Stimulated activated naive B cell treated with anti-CD40 and anti-IgM and Interleukin-4, amounts not matched to agents 10 μg/mL and 1 μg/mL and 100 μg/mL, for 72 hours (primary cell): ENCODE measurements at places on chromosomes 1 and 21.

DNA sequence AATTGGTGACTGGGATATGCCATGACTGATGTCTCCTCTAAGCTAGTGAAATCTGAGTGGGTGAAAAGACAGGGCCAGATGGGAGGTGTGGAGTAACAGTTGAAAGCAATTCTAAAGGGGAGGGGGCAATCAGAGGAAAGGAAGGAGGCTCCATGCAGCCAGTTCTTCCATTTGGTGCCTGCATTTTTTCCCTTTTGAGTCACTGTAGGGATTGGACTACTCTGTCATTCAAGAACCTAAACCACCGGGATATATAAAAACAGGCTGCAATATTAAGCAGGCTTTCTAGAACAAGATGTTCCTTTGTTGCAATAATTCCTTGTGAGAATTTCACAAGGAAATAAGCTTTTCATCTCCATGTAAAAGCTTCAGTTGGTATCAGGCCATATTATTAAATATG lies 18.3 kb downstream of the CLIC6 start:
- no peak for DNase-seq

DNA sequence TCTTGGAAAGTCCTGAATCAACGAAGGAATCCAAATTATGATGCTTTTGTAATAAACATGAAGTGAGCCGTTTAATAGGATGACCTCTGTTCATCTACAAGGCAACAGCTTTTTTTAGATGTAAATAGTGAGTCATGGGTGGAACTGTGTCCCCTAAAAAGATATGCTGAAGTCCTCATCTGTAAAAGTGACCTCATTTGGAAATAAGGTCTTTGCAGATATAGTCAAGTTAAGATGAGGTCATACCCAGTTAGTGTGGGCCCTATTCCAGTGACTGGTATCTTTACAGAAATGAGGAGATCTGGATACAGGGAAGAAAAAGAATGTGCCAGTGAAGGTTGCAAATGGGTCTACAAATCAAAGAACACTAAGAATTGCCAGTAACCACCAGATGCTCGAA lies 1287.3 kb upstream of the ADGRL4 start:
- no peak for DNase-seq

GRCh38 chr1:29676496-29676895 lies 440.2 kb downstream of the PTPRU start:
- no peak for DNase-seq

DNA sequence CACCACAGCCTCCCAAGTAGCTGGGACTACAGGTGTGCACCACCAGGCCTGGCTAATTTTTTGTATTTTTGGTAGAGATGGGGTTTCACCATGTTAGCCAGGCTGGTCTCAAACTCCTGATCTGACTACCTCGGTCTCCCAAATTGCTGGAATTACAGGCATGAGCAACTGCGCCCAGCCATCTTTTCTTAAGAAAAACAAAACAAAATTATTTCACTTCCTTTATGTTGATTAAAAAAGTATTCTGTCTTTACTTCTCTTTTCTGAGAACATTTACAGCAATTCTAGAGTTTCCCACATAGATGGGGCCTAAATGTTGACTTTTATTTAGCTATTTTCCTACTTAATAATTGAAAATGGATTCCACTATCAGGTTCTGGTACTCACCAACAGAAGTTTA lies 17.3 kb upstream of the TMEM183A start:
- no peak for DNase-seq

DNA sequence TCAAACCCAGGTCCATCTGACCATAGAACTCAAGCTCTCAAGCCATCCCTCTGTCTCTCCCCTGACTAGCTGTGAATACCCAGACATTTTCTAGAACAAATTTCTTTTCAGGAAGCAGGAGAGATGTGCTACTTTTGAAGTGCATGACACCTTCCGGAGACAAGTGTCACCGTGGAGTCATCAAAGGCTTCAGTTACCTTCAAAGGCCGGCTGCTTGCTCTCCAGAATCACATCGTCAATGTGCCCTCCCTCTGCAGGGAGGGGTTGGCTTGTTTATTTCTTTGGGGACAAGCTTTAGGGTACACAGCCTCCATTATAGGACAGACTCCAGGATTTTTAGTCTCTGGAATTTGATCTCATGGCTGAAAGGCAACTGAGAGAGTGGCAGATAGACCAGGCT lies 37.7 kb upstream of the IGSF21 start:
- no peak for DNase-seq

DNA sequence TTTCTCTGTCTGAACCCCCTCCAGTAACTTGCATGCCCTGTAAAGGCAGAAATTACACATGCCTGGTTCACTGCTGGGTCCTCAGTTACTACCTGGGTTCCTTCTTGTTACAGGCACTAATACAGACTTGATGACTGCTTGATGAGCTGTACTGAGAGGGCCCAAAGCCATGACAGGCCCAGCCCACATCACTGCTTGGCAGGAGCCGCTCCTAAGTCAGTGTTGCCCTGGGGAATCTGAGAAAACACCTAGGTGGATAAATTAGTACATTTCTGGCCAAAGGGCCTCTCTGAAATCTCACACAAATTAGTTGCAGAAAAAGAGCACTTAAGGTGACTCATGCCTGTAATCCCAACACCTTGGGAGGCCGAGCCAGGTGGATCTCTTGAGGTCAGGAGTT lies 37.8 kb upstream of the IRF2BP2 start:
- no peak for DNase-seq

DNA sequence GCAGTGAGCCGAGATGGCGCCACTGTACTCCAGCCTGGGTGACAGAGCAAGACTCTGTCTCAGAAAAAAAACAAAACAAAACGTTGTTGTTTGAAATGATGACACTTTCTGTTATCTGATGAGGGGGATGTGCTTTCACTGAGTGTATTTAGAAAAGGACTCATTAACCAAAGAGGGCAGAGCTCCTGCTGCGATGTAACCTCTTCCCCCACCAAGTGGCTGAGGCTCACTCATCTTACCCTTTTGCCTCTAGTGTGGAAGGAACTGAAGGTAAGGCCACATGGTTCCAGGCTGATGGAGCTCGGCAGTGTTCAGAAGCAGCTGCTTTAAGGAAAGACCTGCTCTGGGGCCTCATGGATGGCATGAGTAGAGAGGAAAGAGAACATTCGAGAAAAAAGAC lies 105.7 kb upstream of the RUNX1 start:
- no peak for DNase-seq

- DNase-seq: no peak
These were observed 56.6 kb downstream of the PLXNA2 start for GRCh38 chr1:208187499-208188041.

DNA sequence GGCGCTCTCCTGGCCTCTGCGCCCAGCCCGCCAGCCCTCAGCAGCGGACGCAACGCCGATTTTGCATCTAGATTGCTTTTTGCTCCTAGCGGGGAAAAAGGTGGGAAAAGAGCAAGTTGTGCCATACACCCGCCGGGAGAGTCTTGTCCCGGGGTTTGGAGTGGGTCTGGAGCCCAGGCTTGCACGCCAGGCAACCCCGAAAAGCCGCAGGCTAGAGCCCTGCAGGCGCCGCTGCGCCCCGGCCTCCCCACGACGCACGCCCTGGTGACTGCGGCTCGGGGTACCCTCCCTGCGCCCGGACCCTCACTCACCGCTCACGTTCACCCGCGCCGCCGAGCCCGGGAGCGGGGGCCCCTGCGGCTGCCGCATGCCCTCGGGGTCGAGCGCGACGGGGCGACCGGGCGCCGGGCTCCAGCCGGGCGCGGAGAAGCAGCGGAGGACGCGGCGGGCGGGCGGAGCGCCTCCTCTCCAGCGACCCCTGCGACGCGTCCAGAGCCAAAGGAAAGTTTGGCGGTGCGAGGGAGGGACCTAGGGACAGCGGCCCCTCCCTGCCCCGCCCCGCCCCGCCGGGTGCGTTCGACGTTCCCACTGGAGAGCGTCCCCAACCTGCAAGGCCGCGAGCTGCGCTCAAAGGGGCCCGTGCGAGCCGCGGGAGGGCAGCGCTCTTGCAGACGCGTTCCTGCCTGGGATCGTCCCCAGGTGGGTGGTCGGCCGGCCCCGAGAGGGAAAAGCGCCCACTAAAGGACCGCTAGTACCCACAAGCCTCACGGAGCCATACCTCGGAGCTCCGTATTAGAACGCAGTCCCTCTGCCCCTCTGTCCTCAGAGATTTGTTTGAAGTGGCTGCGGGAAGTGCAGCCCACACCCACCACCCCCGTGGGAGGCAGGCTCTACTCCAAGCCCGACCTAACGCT lies at the start of gene LPAR3:
LPAR3 (minus strand) TSS at position 502 of the 914 bp plus-strand sequence. CDS start 27,086 bp downstream, outside the sequence.
- DNase-seq: no peak

DNA sequence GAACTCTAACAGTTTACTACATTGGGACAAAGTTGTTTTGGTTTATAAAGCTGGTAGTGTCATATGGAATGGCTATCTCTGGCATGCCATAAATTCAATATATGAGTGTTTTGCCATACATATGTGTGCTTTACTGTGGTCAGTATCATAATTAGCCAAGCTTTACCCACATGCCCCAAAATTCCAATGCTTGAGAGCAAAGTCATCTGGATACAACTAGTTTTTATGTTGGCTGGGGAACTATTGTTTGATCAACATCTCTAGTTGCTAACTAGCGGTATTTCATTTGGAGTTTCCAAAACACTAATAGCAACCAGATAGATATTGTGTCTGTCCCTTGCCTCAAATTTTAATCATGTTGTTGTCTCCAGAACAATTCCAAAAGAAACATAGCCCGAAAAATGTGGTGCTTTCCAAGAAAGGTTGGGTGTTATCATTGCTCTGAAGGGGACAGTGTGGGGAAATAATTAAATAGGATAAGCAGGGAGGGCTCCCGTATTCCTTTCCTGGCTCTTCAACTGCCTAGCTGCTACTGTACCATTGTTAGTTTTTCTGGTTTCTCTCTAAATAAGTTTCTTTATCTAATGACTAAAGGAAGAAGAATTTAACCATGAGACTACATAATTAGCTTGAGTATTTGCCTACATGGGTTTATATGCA lies 136.1 kb downstream of the TGFB2 start:
- no peak for DNase-seq

DNA sequence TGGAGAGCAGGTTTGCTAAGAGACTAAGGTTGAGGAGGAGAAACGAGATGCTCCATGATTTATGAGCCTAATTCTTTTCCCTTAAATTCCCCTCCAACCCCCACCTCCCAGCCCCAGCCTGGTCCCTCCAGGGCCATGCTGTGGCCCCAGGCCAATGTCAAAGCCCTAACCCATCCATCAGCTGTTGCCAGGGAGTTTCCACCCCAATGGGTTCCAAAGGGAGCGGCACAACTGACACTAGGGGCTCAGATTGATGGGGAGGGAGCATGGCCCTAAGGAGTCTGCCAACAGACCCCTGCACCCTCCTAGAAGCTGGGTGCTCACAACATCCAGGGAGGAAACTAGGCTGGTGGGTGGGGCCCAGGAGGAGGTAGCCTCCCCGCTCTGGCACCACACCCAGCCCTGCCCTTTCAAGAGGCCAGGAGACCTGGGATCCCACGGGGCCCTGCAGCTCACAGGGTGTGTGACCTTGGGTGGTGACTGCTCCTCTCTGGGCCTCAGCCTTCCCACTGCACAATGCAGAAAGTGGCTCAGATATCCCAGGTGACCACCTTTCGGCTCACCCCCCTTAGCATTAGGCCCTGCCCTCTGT lies 12.9 kb downstream of the AHDC1 start:
- no peak for DNase-seq

DNA sequence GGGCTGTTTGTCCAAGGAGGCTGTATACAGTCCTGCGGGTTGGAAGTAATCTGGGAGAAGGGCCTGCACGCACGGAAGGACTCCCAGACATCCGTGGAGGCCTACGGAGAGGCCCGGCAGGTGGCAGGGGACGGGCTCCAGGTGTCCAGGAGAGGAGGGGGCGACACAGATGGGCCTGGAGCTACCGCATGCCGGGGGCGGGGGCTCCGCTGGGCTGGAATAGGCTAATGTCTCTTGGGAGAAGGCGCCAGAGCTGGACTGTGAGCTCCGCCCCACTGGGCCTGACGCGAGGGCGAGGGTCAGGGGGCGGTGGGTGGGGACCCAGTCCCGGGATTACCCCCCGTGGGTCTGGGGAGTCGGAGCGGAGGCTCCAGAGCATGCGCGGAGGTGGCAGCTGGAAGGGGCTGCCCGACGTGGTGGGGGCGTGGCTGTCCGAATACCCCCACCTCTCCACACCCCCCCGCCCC lies 659 bp downstream of the AGO1 start:
- DNase-seq: peak; percentile 37

GRCh38 chr1:42684139-42684538 lies 1.9 kb downstream of the YBX1 start:
- DNase-seq: no peak

DNA sequence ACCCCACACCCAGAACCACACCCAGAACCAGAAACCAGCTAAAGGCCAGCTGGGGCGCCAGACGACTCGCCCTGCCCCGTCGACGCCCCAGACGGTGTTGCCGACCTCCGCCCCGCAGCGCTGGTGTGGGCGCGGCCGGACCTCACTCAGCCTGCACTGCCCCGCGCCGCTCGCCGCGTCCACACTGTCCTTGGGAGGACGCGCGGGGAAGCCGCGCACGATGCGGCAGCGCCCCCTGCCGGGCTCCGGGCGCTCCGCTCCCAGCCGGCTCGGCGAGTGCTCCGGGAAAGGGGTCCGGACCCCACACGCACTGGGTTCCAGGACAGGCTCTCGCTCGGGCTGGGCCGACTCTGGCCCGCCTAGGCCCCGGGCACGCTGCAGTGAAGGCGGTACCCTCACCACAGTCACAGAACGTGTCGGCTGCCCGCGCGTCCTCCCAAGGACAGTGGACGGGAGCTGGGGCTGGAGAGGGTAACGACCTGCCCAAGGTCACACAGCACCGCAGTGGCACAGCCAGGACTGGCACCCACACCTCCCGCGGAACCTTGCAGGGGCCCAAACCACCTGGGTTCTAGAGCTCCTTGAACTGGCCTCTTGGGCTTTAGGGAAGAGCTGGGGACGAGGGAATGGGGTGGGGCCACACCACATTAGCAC lies 90.2 kb downstream of the DMRTA2 start:
- peak; percentile 28 for DNase-seq

- no peak for DNase-seq
These were observed 40.1 kb downstream of the CHAF1B start for GRCh38 chr21:36425286-36425685.

DNA sequence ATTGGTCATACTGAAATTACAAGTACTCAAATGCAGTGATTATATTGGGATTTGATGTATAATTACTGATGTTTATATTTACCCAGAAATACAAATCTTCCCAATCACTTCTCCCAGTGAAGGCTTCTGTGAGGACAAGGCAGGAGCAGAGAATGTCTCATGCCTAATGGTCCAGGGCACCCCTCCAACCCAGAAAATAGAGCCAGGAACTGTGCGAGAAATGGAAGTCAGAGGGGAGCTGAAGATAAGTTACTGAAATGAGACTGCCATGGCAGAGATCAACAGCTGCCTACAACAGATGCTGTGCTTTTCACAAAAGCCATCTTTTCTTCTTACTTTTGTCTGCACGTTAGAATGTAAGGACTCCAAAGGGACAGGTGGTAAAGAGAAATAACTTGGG lies 171.2 kb downstream of the TTLL7 start:
- DNase-seq: no peak

- peak; percentile 44 for DNase-seq
These were observed 3.3 kb upstream of the LSM10 start for GRCh38 chr1:36400825-36401601.
